HT-29 (cell line): ENCODE measurements at places on chromosomes 3 and 15. TPM values are rescaled to one million over a fixed set of nuclear protein-coding genes. Genes with fewer than 3 reads are reported as not detected.

The EPHA3 gene
- not detected in 2 replicates for total RNA-seq

GRCh38 chr3:196272826-196273225 is 14.7 kb downstream of the PCYT1A start:
- no peak for DNase-seq

DNA sequence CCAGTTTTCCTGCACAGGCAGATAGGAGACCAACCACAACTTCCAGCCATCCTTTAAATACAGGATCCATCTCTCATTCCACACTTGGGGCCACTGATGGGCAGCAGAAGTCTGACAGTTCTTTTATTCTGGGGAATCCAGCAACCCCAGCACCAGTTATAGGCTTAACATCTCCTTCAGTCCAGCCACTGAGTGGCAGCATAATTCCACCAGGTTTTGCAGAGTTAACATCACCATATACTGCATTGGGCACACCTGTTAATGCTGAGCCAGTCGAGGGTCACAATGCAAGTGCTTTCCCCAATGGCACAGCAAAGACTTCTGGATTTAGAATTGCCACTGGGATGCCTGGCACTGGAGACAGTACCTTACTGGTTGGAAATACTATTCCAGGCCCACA is 2.9 kb downstream of the NPAP1 start:
- DNase-seq, result peak; percentile 7

GRCh38 chr3:107767897-107768605 is 245.3 kb downstream of the BBX start:
- DNase-seq, result no peak

GRCh38 chr3:23116081-23116837 is 86.9 kb upstream of the UBE2E2 start:
- no peak for DNase-seq

DNA sequence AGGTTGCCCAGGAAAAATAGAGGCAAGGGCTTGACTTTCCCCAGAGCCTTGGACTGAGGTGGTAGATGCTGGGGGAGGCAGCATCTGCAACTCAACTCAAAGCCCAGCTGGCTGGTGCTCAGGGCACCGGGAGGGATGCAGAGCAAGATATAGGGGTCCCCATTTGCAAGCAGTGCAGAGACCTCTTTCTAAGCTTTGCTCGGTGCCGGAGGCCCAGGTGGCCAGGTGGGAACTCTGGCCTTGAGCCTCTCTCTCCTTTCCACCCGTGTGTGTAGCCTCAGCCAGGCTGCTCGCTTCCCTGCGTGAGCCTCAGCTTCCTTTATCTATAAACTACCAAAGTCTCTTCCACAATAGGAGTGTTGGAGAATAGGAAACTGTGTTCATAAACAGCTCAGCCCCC is 36.5 kb downstream of the SLC6A6 start:
- no peak for DNase-seq

DNA sequence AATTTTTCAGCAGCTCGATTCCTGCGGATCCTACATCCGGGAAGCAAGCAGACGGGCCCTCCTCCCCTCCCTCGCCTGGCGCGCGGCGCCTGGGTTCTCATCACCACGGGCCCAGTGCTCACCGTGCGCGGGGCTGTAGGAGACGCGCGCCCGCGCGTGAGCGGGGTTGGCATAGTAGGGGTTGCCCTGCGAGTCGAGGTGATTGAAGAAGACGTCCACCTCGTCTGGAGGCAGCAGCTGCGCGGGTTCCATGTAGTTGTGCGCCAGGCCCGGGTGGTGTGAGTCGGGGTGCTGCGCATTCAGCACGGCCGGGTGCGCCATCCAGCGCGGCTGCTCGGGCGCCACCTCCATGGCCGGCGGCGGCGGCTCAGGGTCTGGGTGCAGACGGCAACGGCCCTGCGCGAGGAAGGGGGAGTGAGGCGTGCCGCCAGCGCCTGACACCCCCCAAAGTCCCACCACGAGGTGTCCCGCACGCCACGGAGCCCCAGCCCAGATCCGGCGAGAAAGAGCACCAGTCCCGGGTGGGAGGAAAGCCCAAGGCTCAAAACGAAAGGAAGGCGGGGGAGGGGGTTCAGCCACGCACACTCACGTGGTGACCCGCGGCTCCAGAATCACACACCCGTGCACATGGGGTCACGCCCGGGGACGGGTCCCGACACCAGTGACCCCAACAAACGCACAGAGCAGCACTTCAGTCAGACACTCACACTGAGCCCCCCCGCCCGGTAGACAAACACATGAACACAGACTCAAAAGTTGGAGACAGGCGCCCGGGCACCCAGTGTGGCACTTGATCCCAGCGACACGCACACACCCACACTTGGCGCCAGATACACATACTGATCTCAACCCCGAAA is 6.1 kb downstream of the GATA2 start:
- DNase-seq, result peak; percentile 44

DNA sequence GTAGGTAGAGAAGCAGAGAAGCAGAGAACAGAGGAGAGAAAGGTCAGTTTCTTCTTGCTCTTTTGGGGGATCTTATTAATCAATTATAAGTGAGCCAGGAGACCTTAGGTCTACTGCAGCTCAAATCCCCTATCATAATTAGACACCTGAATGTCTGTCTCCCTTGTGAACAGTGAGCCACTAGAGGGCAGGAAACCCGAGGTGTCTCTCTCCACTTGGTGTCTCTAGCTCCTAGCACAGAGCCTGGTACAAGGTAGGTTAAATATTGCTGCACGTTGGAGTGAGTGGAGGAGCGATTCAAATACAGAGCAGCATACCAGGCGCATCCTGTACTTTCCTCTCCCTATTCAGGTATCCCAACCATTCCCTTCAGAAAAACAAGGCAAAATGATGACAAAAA is 2.0 kb upstream of the ST8SIA2 start:
- peak; percentile 47 for DNase-seq

GRCh38 chr3:25678581-25678980 is 13.9 kb upstream of the TOP2B start:
- no peak for DNase-seq

The ATP10A gene
- total RNA-seq, result not detected in 2 replicates

The SERINC4 gene
- not detected in 2 replicates for total RNA-seq

The SMAD6 gene
- total RNA-seq, result 101 and 123 TPM in 2 replicates

DNA sequence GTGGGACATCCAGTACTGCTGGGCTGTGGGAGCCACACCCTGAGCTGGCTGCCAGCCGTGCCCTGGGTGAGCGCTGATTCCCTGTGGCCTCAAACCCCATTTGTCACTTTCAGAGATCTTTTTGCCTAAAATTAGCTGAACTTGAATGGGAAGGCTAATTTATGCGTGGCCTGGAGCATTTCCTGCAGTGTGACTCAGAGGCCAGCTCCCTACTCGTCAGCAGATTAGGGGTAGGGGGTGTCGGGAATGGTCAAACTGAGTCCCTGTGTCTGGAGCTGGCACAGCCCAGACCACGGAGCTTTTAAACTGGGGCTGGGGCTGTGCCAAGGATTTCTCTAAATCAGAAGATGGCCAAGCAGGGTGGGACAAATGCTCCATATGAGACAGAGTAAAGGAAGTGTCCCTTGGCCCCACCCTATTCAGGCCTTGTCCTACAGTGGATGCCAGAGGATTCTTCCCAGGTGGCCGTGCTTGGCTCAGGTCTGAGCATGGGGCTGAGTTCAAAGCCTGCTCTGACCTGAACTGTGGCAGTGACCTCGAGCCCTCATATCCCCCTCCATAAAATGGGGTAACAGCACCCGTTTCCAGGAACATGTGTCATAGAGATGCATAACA is 59.7 kb downstream of the ATP2B2 start:
- DNase-seq, result no peak

- DNase-seq, result no peak
Observed at GRCh38 chr15:42994546-42994945, 74.0 kb upstream of the TTBK2 start.

The DNAH1 gene
- 1.4 and 4.0 TPM in 2 replicates for total RNA-seq

The TP53BP1 gene
- 38.1 and 39.4 TPM in 2 replicates for total RNA-seq

DNA sequence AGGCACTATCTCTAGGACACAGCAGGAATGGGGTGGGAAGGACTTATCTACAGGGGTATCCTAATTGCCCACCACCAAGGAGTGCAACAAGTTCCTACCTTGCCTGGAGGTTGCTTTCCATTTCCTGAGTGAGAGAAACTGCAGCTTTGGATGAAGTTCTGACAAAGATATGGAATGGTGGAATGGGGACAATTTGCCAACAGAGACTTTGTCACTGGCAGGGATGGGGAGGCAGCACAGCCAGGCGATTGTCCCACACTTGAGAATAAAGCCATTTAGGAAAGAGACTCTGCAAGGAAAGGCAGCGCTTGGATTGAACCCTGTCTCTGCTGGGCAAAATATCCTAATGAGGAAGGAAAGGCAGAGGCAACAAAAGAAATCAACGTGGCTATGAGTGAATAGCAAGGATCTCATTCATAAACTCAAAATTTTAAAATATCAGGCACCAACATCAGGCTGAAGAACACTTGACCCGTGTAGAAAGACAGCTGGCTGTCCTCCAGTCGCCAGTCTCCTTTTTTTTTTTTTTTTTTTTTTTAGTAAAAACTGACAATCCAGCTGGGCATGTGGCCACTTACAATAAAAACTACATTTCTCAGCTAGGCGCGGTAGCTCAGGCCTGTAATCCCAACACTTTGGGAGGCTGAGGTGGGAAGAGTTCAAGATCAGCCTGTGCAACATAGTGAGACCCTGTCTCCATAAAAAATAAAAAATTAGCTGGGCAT is 31.6 kb upstream of the PDE8A start:
- DNase-seq, result no peak

The RBPMS2 gene
- total RNA-seq, result not detected in 2 replicates

The CAV3 gene
- not detected in 2 replicates for total RNA-seq

The NLGN1 gene
- not detected in 2 replicates for total RNA-seq

DNA sequence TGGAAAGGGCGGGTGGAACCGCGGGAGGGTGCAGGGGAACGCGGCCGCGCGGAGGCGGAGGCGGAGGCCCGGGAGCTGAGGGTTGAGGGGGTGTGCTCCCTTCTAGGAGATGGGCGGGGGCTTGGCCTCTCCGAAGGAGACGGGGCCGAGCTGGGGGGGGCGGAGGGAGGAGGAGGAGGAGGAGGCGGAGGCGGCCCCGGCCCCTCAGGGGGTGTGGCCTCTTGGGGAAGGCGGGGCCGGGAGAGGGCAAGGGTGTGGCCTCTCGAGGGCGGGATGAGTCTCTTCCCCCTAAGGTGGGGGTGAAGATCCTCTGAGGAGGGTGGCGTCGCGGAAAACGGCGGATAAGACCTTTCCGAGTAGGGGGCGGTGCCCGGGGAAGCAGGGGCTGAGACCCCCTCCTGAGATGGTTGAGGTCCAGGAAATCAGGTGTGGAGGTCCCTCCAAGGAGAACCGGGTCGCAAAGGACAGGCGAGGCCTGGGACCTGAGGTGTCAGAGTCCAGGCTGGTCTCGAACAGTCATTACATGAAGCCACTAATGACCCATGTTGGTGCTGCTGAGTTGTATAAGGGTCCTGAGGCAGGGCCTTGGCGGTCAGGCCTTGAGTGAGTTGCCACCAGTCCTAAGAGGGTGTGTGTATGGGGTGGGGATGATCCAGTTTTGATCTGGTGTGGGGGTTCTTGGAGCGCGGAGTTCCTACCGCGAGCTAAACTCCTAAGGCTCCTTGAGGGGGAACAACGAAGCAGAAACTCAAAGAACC is 759 bp downstream of the WDR6 start:
- DNase-seq, result peak; percentile 72

- peak; percentile 60 for DNase-seq
Observed at GRCh38 chr3:174440253-174440701, 418.9 kb upstream of the NAALADL2 start.

DNA sequence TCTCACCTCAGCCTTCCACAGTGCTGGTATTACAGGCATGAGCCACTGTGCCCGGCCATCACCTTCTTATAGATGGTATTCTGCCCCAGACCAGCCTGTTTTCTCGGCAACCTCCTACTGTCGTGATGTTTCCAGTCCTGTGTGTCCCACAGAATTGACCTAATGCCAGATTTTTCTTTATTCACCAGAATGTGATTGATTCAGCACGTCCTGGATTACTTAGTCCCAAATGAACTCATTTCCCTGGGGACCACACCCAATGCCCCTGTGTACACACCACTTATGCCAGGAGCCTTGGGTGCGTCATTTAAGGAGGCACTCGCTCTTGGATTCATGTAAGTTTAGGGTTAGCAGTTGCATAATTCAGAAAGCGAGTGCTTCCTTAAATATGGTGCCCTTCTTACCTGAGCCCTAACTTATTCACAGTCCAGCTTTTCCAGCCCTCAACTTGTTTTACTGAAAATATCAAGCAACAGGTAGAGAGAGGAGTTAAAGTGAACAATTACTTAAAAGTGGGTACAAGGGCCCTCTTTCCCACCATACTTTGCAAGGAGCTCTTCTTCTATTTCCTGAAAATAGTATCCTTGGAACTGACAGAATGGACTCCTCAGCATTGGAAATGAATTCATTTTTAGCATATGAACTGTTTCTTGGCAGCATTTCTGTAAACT is 64.6 kb upstream of the UBE2E1 start:
- no peak for DNase-seq

DNA sequence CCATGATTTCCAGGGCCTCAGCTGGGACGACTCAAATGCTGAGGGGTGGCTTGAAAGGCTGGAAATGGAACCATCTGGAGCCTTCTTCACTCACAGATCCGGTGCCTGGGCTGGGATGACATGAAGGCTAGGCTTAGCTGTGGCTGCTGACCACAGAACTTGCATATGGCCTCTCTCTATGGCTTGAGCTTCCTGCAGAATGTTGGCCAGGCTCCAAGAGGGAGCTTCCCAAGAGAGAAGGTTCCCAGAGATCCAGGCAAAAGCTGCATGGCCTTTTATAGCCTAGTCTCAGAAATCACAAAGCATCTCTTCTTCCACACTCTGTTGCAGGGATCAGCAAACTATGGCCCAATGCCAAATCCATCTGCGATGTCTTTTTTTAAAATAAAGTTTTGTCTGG is 44.8 kb downstream of the GATM start:
- DNase-seq, result peak; percentile 67

GRCh38 chr3:65871305-65872141 is 167.2 kb downstream of the MAGI1 start:
- DNase-seq, result peak; percentile 26

DNA sequence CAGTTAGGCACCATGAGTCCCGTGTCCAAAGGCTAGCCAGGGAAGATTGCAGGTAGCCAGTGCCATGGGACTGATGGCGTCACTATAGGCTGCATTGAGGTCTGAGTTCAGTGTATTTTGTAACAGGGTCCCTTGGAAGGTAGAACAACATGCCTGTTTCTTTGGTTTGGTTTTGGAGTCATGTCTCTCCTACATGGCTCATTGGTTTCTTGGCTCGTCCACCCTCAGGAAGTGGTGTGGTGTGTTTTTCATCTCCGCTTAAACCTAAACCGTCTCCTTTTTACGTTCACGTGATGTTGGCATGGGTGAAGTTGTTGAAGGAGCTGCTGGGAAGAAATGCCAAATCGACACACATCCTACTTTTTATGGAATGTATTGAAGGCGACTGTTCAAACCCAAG is 71.6 kb downstream of the FLNB start:
- no peak for DNase-seq

- DNase-seq, result no peak
Observed at GRCh38 chr3:15685927-15686326, 84.4 kb downstream of the BTD start.

The SNTN gene
- not detected in 2 replicates for total RNA-seq

DNA sequence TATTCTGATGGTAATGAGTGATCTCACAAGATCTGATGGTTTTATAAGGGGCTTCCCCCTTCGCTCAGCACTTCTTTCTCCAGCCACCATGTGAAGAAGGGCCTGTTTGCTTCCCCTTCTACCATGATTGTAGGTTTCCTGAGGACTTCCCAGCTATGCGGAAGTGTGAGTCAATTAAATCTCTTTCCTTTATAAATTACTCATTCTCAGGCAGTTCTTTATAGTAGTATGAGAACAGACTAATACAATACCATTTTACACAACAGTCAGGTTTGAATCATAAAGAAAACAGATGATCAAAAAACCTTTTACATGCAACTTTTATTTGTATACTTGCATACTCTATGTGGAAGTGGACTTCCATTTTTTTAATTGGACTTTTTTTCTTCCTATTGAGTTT is 46.7 kb upstream of the CBLB start:
- no peak for DNase-seq
